Activated CD8-positive, alpha-beta memory T cell treated with anti-CD3 and anti-CD28 coated beads for 1 hour (primary cell): ENCODE measurements at places on chromosomes 3 and 15.

GRCh38 chr3:10833855-10834414 lies 17.9 kb downstream of the SLC6A11 start:
- no peak for DNase-seq

DNA sequence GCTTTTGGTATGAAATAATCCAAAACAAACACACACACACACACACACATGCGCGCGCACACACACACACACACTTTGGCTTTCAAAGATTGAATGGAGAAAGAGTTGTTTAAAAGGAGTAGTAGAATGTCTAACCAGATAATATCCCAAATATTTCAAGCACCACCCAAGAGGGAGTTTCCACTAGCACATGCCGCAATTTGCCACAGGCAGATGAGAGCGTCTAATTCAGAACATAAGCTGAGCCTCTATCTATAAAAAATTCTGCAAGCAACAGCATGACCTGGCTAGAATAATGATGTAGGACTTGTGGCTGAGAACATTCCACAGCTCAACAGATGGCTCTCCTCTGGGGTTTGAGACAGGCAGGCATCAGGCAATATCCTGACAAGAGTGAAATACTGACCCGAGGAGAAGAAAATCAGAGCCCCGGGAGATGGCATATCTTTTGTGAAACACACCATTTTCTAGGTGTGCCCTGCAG lies 302.5 kb upstream of the GADL1 start:
- DNase-seq = no peak

DNA sequence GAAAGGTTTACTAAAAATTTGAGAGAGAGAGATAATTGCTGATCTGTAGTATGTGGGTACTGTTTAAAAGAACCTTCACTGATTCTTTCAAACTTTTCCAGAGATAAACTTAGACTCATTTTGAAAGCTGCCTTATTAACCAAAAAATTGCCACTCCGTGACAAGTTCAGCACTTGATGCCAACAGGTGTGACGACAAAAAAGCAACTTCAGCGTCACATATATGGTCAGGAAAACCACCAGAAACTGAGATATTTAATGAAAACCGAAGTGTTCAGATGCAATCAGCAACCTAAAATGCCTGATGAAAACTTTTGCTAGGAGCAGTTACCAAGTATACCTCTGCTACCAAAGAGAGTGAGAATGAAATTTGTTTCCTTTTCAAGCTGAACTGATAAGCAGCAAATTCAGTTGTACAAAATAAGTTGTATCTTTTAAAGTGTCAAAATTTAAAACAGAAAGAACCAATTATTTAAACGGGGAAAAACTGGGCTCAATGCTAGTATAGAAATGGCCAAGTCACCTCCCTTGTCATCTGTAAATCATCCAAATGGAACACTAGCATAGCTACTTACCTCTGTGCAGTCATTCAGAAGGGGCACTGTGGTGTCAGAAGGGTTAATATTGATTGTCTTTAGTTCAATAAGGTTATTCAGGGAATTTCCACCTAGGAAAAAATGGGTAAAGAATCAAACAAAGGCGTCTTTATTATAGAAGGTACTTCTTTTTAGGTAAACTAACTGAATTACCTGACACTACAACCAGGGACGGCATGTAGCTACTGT lies 91.5 kb upstream of the OCA2 start:
- DNase-seq = no peak

DNA sequence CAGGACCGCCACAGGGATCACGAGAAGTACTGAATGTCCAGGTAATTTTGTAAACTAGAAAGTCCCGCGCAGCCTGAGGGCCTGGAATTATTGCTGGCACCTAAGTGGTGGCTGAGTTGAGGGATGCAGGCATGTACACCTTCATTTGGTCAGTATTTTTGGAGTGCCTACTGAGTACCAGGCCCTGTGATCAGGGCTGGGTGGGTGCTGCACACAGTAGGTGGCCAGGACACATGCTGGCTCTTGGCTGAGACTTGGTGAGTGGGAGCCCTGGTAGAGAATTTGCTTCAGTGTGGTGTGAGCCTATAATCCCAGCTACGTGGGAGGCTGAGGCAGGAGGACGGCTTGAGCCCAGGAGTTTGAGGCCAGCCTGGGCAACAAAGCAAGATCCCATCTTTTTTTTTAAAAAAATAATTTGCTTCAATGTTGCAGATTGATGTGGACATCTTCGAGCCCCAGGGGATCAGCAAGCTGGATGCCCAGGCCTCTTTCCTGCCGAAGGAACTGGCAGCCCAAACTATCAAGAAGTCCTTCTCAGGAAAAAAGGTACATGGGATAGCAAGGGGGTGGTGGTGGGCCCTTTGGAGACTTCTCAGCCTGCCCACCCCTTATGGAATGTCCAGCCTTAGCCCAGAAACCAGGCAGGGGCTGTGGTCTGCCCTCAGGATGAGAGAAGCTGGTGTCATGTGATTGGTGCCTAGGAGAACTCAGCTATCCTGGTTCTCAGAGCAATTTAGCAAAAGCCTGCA lies 2.6 kb downstream of the ITIH1 start:
- DNase-seq = no peak

DNA sequence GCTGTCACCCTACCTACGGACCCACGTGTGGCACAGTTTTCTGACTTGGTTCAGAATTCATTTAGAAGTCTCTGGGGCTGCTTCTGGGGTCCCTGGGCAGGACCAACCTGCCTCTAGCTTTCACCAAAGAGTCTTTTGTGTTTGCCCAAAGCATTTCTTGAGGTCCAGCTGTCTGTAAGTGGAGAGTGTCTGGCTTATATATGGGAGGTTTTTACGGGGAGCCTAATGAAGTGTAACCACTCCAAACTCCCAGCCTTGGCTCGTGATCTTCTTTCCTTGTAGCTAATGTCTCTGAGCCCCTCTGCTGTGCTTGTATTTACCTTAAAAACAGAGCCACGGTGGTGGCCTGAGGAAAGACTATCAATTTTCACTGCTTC lies 109.0 kb upstream of the CTDSPL start:
- DNase-seq = no peak

DNA sequence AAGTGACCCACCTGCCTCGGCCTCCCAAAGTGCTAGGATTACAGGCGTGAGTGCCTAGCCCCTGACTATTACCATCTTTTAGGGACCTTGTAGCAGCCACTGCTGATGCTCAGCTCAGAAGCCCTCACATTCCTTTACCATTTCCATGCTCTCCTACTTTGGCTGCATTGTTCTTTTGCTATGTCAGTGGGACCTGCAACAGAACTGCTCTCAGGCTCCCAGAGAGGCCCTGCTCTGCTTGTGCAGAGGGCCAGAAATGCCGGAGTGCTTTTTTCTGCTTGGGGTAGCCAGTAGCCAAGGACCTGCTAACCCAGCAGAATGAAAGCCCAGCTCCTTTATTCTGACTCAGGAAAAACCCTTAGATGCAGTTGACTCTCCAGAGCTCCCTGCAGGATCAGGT lies 18.3 kb upstream of the PROK2 start:
- no peak for DNase-seq

DNA sequence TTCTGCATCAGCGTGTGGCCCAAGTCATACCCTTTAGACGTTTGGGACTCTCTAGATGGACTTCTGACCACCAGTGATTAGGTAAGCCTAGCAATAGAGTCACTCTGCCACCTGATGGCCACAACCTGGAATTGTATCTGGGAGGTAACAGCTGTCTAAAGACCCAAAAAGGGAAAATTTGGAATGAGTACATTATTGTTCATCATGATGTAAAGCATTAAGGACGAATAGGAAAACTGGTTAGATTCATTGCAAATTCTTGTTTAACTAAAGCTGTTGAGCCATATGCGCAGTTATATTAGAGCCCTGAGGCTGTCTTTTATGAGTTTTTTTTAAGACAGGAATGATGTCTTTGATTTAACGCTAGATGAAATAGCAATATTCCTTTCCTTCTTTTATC lies 63.6 kb downstream of the FAM81A start:
- no peak for DNase-seq
